Brain pericyte (primary cell): ENCODE measurements at places on chromosomes 3 and 15.

DNA sequence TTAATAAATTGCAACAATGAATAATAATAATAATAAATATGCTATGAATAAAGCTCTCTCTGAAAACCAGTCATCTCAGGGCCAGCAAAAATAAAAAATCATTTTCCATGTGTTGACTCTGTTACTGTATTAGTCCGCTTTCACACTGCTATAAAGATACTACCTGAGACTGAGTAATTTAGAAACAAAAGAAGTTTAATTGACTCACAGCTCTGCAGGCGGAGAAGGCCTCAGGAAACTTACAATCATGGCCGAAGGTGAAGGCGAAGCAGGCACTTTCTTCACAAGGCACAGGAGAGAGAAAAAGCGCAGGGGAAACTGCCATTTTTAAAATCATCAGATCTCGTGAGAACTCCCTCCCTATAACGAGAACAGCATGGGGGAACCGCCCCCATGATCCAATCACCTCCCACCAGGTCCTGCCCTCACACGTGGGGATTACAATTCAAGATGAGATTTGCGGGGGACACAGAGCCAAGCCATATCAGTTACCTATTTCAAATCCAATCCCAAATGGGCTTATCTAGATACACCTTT, 224.1 kb downstream of the IGSF11 start:
- no peak for DNase-seq

DNA sequence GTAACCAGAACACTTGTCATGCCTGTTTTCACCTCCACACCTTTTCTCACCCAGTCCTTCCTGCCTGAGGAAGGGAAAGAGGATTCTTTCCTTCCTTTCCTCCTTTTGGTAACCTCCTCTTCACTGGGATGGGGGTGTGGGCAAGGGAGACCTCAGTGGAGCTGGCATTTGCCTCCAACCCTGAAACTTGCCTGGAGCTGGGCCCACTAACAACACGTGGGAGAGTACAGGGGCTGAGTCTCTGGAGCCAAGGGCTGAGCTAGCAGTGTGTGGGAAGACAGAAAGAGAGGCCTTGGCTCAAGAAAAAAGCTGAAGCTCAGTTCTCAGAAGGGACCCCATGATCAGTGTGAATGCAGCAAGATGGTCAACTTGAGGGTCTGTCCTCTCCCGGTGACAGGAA, 86.6 kb upstream of the SLC6A11 start:
- no peak for DNase-seq

GRCh38 chr3:184380627-184381260, 890 bp downstream of the CHRD start:
- DNase-seq, result no peak

- no peak for DNase-seq
Observed at GRCh38 chr15:57604507-57604906, 12.8 kb downstream of the MYZAP start.

DNA sequence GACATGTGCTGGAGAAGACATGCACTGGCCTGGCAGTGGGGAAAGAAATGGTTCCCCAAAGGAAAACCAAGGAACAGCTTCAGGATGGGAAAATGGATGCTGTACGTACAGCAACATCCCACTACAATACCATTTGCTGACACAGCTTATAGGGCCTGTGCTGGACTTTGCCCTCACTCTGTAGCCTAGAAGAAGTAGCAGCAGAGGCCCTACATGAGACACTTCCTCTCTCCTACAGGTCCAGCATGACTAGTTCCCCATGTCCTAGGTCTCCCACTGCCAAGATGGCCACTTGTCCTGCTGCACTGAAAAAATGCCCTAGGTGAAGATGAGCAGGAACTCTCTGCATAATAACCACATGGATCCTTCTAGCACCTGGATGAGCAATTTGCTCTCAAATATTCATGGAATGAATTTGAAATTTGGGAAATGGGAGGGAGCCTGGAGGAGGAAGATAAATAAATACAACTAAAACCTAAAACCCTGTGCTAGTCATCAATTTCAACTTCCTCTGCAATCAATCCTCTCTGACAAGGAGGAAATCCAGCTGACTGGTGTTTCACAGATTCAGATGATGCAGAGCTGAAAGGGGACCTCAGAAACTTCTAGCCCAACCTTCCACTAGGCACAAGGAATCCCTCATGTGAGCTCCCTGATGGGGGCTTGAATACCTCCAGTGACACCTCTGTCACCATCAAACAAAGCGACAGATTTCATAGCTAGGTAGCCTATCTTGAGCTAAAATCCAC, 514.3 kb upstream of the PPP2R3A start:
- no peak for DNase-seq

- DNase-seq, result no peak
Observed at GRCh38 chr15:88563638-88564037, 17.2 kb upstream of the DET1 start.

DNA sequence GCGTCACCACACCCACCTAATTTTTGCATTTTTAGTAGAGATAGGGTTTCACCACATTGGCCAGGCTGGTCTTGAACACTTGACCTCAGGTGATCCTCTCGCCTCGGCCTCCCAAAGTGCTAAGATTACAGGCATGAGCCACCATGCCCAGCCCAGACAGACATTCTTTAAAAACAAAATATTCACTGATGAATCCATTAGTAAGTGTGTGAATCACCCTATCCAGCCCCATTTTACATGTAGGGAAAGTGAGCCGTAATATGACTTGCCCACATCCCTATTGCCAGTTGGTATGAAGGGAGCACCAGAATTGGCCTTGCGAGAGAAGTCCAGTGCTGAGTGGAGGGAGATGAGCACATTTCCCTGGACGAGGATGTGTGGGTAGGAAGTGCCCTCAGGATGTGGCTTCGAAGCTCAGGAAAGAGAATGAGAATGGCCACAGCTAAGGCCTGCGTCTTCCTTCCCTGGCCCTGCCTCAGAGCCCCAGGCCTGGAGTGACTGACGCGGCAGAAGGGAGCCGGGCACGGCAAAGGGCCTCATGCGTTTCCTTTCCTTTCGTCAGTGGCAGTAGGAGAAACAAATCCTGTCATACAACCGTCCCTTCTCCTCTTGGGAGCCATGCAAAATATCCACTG, 28.3 kb upstream of the ETV5 start:
- DNase-seq, result no peak

- DNase-seq, result no peak
Observed at GRCh38 chr3:8518138-8518537, 16.5 kb downstream of the LMCD1 start.

DNA sequence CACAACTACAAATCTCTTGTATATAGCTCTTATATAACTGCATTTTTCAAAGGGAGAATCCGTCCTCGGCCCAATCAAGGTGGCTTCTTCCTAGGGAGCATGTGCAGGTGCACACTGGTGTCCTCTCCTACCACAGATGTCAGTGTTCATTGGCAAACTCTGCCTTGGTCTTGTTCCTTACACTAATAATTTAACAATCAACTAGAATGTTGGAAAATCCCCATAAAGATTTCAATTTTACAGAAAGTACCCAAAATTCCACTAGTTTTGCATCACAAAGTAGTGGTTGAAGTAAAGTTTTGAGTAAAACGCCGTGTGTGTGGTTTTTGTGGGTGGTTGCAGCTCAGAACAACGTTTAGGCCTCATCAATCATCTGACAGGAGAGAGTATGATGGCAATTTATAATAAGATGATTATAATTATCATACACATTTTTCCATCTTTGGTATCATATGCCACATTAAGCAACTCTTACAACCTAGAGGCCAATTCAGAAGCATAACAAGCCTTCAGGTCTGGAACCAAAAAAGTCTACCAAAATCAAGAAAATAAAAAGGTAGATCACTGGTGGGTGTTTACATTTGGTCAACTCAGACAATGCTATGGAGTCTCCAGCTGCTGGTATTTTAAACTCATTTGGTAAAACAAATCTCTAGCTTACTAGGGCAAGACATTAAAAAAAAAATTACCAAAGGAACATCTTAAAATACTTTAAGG, 128.9 kb upstream of the BHLHE40 start:
- DNase-seq, result no peak

DNA sequence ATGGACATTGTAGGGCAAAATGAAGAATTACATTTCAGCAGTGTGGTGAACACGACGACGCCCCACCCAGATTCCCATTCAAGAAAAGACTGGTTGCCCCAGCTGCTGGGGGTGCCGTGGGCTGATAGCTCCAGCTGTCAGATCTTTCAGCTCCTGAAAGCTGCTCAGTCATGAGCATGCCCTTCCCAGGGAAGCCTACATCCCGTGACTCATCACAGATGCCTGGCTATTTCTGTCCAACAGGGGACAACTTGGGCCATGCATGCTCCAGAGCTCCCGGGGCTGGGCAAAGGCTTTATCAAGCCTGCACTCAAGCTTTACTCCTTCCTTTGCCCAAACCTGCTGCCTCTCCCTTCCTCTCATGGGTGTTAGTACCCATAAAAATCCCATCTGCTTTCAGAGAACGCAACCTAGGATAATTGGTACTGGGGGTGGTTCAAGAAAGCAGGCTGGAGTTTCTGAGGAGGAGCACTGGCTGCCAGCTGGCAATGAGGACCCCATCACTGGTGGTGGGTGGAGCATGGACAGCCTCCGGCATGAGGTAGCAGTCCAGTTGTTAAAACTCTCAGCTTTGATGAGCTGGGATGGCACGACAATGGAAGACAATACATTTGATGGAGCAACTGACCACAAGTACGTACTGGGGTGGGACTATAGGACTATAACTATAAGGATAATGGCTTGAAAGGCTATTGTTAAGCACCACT, 16.4 kb upstream of the ST8SIA2 start:
- DNase-seq, result no peak

GRCh38 chr3:60393946-60394345, 857.3 kb downstream of the FHIT start:
- DNase-seq, result no peak

- DNase-seq, result no peak
Observed at GRCh38 chr3:77648214-77648613, 608.3 kb downstream of the ROBO2 start.

DNA sequence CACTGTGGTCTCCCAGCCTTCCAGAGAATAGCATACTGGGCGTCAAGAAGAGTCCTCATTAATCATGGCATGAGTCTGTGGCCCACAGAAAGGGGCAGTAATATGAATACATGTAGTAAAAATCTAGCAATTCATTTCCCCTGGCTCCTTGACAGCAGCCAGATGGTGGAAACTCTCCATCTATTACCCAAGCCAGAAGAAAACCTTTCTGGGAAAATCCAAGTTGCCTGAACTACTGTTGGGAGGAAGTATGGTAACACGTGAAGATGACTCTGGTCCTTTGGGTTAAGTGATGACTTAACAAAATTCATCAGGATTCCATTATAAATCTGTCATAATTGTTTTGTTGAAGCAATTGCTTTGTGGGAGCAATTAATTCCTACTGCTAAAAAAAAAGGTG, 530.5 kb downstream of the FHIT start:
- DNase-seq, result no peak

DNA sequence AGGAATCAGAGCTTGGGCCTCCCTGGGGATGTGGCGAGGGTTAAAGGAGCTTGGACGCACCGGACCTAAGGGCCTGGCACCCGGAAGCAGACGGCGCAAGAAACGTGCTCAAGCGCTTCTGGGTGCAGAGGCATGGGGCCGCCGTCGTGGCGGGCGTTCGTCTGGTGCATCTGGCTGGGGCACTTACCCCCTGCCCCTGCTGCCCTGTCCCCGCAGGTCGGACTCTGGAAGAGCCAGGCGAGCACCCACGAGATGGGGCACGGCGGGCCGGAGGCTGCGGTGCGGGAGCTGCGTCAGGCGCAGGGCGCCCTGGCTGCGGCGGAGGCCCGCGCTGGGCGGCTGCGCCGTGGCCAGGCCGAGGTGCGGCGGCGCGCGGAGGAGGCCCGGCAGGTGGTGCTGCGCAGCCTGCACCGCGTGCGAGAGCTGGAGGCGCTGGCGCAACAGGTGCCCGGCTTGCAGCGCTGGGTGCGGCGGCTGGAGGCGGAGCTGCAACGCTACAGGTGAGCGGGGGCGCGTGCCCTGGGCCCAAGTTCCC, 2.5 kb downstream of the EFCC1 start:
- no peak for DNase-seq

GRCh38 chr3:68958932-68959331, 26.6 kb upstream of the TAFA4 start:
- no peak for DNase-seq

GRCh38 chr3:133329626-133330025, 70.2 kb upstream of the BFSP2 start:
- DNase-seq, result no peak

- DNase-seq, result no peak
Observed at GRCh38 chr3:132284781-132285619, 32.2 kb upstream of the ACP3 start.

DNA sequence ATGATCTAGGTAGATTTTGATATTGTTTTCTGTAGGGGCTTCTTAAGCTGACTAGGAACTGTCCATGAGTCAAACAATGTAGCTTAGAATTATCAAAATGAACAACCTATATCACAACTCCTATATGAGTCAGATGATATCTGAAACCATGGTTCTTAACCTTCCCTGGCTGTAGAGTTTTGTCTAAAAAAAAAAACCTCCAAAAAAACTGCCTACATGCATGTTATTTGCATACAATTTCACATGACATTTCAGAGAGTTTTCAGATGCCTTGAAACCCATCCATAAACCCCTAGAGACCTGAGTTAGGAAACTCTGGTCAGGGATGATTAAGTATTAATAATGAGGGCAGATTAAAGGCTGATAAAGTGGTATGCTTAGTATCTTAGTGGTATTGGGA, 157.0 kb downstream of the CHST2 start:
- DNase-seq, result no peak

DNA sequence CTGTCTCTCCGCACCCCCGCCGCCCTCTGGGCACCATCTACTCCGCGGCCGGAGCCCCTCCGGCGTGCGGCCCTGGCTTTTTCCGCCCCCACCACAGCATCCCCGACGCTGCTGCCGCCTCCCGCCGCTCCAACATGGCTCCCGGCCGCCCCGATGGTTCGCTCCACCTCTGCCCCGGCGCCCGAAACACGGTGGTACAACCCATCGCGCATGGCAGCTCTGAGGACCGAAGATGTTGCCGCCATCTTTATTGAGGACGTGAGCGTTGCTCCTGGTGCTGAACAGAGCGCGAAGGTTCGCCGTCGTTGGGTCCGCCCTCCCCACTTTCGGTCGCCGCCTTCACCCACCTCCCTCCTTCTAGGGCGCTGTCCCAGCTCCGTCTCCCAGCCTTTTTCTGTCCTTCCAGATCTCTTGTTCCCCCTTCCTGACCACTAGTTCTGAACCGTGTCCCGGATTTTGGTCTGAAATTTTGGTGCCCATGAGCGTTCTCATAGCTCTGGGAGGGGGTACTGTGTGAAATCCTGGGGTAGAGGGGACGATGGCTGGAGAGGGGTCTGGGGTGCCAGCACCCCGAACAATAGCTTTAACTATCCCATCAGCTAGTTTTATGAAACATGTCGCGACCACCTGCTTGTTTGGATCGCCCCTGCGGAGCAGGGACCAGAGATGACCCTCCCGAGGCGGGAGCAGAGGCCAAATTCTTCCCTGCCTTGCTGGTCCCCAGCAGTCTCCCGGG, at the start of gene CELSR3:
Gene CELSR3, minus strand, starts transcription at position 134 of the 736 bp plus-strand sequence. CDS start 252 bp downstream, outside the sequence.
- DNase-seq, result no peak

DNA sequence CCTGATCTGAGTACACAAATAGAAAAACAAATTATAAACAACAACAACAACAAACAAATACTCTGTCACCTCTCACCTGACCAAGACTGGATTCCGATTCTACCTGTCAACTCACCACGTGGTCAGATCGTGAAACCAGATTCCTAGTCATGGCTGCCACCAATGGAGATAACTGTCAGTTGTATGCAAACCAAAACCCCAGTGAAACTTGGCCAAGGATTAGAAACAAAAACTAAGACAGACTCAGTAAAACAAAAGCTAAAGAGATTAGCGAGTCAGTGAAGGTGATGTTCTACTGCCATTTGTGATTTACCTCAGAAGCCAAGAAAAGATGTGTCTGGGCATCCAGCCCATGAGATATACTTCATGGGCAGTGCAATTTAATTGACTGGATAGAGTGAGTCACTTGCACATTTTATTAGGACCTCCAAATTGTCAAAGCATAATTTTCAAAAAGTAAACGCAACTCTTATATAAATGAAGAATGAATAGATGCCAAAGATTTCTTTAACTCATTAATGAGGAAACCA, 31.1 kb downstream of the PHLDB2 start:
- DNase-seq, result no peak
